ENCODE measurements at places on chromosomes 6 and 20.

DNA sequence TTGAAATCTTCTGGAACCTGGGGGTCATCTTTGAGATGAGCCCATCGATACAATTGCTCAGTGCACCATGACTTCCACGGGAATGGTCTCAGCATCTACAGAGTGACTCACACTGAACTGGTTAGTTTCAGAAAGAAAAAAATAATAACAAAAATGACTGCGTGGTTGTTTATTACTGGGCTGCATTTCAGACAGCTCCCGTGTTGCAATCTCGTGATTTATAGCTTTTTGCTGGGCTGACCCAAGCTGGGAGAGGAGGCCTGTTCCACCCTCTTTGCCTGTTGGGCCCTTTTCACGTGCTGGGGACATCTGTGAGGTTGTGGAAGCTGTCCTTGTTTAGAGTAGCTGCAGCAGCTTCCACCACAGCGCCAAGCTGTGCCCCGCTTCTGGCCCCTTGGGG is 225.5 kb downstream of the BMP7 start:
- no peak for DNase-seq

- no peak for DNase-seq
These were observed 13.2 kb downstream of the CPNE5 start for GRCh38 chr6:36825994-36826393.

DNA sequence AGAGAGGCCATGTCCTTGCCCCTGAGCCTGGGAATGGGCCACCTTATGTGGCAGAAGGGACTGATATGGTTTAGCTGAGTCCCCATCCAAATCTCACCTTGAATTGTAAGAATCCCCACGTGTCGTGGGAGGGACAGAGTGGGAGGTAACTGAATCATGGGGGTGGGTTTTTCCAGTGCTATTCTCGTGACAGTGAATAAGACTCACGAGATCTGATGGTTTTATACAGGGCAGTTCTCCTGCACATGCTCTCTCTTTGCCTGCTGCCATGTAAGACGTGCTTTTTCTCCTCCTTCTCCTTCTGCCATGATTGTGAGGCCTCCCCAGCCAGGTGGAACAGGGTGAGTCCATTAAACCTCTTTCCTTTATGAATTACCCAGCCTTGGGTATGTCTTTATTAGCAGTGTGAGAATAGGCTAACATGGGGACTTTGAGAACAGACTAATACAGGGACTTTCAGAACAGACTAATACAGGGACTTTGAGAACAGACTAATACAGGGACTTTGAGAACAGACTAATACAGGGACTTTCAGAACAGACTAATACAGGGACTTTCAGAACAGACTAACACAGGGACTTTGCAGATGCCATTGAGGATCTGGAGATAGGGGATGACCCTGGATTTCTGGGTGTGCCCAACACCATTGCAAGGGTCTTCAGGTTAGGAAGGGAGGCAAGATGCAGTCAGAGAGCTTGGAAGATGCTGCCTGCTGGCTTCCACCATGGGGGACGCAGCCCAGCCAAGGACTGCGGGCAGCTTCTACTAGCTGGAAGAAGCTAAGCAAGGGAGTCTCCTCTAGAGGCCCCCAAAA is 86.9 kb downstream of the RAMACL start:
- no peak for DNase-seq

- no peak for DNase-seq
These were observed 671.2 kb downstream of the EPHA7 start for GRCh38 chr6:92748131-92748530.

GRCh38 chr6:98985391-98985790 is 37.6 kb upstream of the FBXL4 start:
- no peak for DNase-seq

- no peak for DNase-seq
These were observed 54.9 kb downstream of the ZBTB9 start for GRCh38 chr6:33508935-33509926.

GRCh38 chr6:158439255-158439654 is 120.6 kb upstream of the TMEM181 start:
- no peak for DNase-seq

DNA sequence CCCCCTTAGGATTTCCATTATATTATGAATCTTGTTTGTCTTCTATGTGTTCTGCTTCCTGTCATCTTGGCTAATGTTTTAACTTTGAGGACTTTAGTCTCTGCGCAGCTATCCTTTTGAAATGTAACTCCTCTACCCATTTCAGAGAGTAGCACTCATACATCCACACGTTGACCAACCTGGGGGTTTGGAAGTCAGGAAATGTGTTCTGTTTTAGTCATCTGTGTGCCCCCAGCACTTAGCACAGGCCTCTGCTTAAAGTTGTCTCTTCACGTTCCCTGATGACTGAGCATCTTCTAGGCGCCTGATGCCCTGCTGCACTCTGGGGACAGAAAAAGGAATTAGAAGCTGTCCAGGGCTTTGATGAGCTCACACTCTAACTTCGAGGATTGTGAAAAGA is 47.9 kb downstream of the HMGN3 start:
- DNase-seq = no peak

- no peak for DNase-seq
These were observed 137.2 kb upstream of the ADGRB3 start for GRCh38 chr6:68497927-68498326.

- DNase-seq = no peak
These were observed 568.5 kb upstream of the ID4 start for GRCh38 chr6:19268718-19269117.

- no peak for DNase-seq
These were observed 47.3 kb upstream of the MARCKS start for GRCh38 chr6:113809826-113810225.

- DNase-seq = no peak
These were observed 143.0 kb upstream of the THBS2 start for GRCh38 chr6:169396554-169397163.

DNA sequence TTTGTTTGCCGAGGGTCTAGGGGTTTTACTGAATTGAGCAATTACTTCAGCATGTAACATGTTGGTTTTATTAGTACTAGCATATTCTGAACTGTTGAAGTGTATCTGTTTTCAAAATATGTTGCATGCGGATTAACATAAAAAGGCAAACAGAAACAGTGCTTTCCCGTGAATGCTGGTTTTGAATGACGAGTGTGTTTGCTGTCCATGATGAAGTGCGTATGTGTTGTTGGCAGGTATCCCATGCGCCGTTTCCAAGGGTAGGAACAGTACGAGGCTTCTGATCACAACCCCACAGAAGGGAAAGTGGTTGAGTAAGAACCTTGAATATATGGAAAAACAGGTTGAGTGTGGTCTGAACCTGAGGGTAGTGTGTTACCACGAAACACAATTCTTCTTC is 232.9 kb downstream of the SAMD5 start:
- no peak for DNase-seq

All from activated CD8-positive, alpha-beta memory T cell treated with anti-CD3 and anti-CD28 coated beads, Interleukin-2, amount 50 U/mL, for 4 hours (primary cell).